Thoracic aorta (tissue), 2 donors: ENCODE measurements at places on chromosomes 4 and X. TPM values are rescaled to one million over a fixed set of nuclear protein-coding genes. Genes with fewer than 3 reads are reported as not detected.

The IDS gene
- total RNA-seq = 210 TPM

The GPR50 gene
- total RNA-seq = not detected

The SYN1 gene
- 0.85 TPM for total RNA-seq

DNA sequence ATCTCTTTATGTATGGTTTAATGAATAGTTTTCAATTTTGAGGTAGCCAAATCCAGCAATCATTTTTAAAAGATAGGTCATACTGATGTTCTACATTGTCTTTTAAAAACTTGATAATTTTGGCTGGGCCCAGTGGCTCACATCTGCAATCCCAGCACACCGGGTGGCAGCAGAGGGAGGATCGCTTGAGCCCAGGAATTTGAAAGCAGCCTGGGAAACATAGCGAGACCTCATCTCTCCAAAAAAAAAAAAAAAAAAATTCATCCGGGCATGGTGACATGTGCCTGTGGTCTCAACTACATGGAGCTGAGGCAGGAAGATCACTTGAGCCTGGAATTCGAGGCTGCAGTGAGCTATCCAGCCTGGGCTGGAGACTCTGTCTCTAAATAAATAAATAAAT lies 419.8 kb downstream of the GALNTL6 start:
- H3K27ac ChIP-seq = no peak overlapping the region
- no peaks in the 10 kb centered on the region for H3K36me3 ChIP-seq
- H3K27me3 ChIP-seq = no peaks in the 10 kb centered on the region
- no peaks in the 10 kb centered on the region for H3K4me1 ChIP-seq
- DNase-seq = no peak
- no peak overlapping the region for H3K4me3 ChIP-seq

DNA sequence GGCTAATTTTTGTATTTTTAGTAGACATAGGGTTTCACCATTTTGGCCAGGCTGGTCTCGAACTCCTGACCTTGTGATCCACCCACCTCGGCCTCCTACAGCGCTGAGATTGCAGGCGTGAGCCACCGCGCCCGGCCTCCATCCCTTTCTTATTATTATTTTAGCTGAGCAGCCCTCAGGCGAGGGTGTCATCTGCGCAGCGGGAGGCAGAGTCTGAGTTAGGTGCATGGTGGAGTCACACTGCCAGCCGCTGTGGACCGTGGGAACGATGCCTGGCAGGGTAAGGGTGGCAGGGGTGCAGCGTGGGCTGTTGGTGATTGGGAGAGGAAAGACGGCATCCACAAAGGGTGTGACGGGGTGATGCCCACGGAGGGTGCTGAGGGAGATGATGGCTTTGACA lies 491.8 kb upstream of the FAT1 start:
- no peak overlapping the region for H3K4me3 ChIP-seq
- H3K27me3 ChIP-seq = no peaks in the 10 kb centered on the region
- H3K36me3 ChIP-seq = no peaks in the 10 kb centered on the region

DNA sequence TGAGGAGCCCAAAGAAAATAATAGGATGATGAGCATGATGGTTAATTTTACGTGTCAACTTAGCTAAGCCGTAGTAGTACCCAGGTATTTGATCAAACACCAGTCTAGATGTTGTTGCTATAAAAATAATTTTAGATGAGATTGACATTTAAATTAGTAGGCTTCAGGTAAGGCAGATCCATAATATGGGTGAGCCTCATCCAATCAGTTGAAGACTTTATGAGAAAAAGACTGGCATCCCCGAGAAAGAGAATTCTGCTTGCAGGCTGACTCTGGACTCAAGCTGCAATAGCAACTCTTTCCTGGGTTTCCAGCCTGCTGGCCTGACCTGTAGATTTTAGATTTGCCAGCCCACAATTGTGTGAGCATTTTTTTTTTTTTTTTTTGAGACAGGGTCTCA lies 192.8 kb upstream of the LNX1 start:
- H3K4me3 ChIP-seq = no peak overlapping the region
- H3K27me3 ChIP-seq = no peaks in the 10 kb centered on the region
- H3K36me3 ChIP-seq = no peaks in the 10 kb centered on the region

DNA sequence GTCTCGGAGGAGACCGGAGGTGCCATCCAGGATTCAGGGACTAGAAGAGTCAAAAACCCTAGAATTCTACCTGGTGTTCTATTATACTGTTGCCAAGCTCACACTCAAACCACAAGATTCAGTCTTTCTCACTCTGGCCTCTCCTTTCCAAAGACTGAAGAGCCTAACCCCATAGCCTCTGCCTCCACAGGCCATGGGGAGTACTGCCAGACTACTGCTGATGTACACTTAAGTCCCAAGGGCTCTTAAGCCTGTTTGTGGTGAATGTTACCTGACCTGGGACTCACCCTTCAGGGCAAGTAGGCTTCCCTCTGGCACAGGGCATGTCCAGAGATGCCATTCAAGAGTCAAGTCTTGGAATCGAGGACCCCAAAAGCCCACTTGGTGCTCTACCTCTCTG lies 58.9 kb upstream of the IRS4 start:
- no peak overlapping the region for H3K27ac ChIP-seq
- no peaks in the 10 kb centered on the region for H3K27me3 ChIP-seq
- H3K36me3 ChIP-seq = no peaks in the 10 kb centered on the region
- no peaks in the 10 kb centered on the region for H3K4me1 ChIP-seq
- no peak overlapping the region for H3K4me3 ChIP-seq

- H3K27me3 ChIP-seq = no peaks in the 10 kb centered on the region
- no peak for DNase-seq
- no peak overlapping the region for H3K27ac ChIP-seq
- H3K36me3 ChIP-seq = no peaks in the 10 kb centered on the region
- no peak overlapping the region for H3K4me3 ChIP-seq
- H3K4me1 ChIP-seq = no peaks in the 10 kb centered on the region
Measured at GRCh38 chrX:129193357-129193756, 329.9 kb downstream of the SMARCA1 start.

DNA sequence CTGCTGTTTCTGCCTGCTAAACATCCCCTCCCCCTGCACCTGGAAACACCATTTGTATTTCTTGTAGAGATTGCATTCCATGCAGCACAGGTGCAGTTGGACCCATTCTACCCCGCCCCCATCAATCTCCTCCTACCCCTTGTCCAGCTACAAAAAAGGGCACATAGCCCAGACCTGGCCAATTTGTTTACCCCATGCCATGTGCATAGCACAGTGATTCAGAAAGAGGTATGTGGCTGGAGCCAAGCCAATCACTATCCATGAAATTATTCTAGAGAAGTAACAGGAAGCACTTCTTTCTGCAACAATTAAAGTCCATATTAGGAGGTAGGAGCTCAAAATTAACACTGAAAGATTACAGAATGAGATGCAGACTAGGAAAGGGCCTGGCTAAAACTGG lies 20.2 kb upstream of the TMEM184C start:
- H3K4me3 ChIP-seq = no peak overlapping the region
- H3K4me1 ChIP-seq = peaks cover 13% of the 10 kb centered on the region

GRCh38 chrX:38652934-38653442 lies 91.6 kb downstream of the TSPAN7 start:
- no peak for DNase-seq
- no peaks in the 10 kb centered on the region for H3K4me1 ChIP-seq
- H3K27ac ChIP-seq = no peak overlapping the region
- H3K4me3 ChIP-seq = no peak overlapping the region
